ENCODE measurements at places on chromosomes 3 and 15. TPM values are rescaled to one million over a fixed set of nuclear protein-coding genes. Genes with fewer than 3 reads are reported as not detected.

CPLX3 gene
- total RNA-seq = 1.6 TPM

CCNB2 gene
- total RNA-seq = 4.4 TPM

CAMP gene
- total RNA-seq = not detected

EFCC1 gene
- total RNA-seq = 0.94 TPM

GOLGA6A gene
- total RNA-seq = not detected

GPR156 gene
- total RNA-seq = 5.6 TPM

CIB2 gene
- 18.4 TPM for total RNA-seq

MLF1 gene
- 30.3 TPM for total RNA-seq

SERPINI2 gene
- 2.0 TPM for total RNA-seq

KCNH8 gene
- 13.1 TPM for total RNA-seq

CFAP100 gene
- total RNA-seq = 2.0 TPM

GNAT1 gene
- total RNA-seq = not detected

CAND2 gene
- 14.5 TPM for total RNA-seq

SEMA6D gene
- 49.8 TPM for total RNA-seq

P4HTM gene
- total RNA-seq = 53.0 TPM

NDN gene
- total RNA-seq = 76.4 TPM

FBXW12 gene
- 2.5 TPM for total RNA-seq

SLC12A8 gene
- total RNA-seq = 2.7 TPM

TEX9 gene
- 23.2 TPM for total RNA-seq

CSTA gene
- total RNA-seq = not detected

CADPS gene
- total RNA-seq = 206 TPM

GHSR gene
- not detected for total RNA-seq

FETUB gene
- not detected for total RNA-seq

ITIH3 gene
- 0.16 TPM for total RNA-seq
